ENCODE measurements at places on chromosomes 2 and 18. TPM values are rescaled to one million over a fixed set of nuclear protein-coding genes. Genes with fewer than 3 reads are reported as not detected.

SLC4A3 gene
- total RNA-seq, result 4.7 TPM

RIT2 gene
- not detected for total RNA-seq

IL36B gene
- not detected for total RNA-seq

SERPINB11 gene
- not detected for total RNA-seq

COPS7B gene
- total RNA-seq, result 49.9 TPM

DSG4 gene
- total RNA-seq, result not detected

ZNF396 gene
- 2.0 TPM for total RNA-seq

GALM gene
- not detected for total RNA-seq

POTEF gene
- not detected for total RNA-seq

CXCR1 gene
- total RNA-seq, result 0.12 TPM

LRRC30 gene
- total RNA-seq, result not detected

HOXD13 gene
- not detected for total RNA-seq

TCF23 gene
- not detected for total RNA-seq

CD207 gene
- not detected for total RNA-seq

ARHGAP28 gene
- total RNA-seq, result 3.0 TPM

TBR1 gene
- total RNA-seq, result 0.26 TPM

MC2R gene
- not detected for total RNA-seq

UGT1A9 gene
- not detected for total RNA-seq

FKBP1B gene
- total RNA-seq, result 1.8 TPM

NRP2 gene
- total RNA-seq, result 10.3 TPM

ATOH8 gene
- total RNA-seq, result 1.2 TPM

MAPK4 gene
- total RNA-seq, result not detected

MC5R gene
- not detected for total RNA-seq

ERICH2 gene
- total RNA-seq, result 22.4 TPM

ATP8B1 gene
- 1.4 TPM for total RNA-seq

NR4A2 gene
- 2.6 TPM for total RNA-seq

All from MCF 10A (cell line).